ENCODE measurements at places on chromosomes 16 and 17. TPM values are rescaled to one million over a fixed set of nuclear protein-coding genes. Genes with fewer than 3 reads are reported as not detected.

Gene OSGIN1
- 6.4 TPM for total RNA-seq

Gene GNAO1
- 16.2 TPM for total RNA-seq

Gene TMEM256
- 118 TPM for total RNA-seq

Gene EFCAB13
- total RNA-seq = 4.2 TPM

Gene ARHGAP44
- 3.2 TPM for total RNA-seq

Gene KRT36
- total RNA-seq = not detected

Gene CES1
- total RNA-seq = 10.1 TPM

Gene CACNG1
- total RNA-seq = not detected

Gene ZNF200
- total RNA-seq = 5.2 TPM

Gene FAM83G
- 36.1 TPM for total RNA-seq
